OCI-M1 (cell line): ENCODE measurements at places on chromosomes 4 and X.

DNA sequence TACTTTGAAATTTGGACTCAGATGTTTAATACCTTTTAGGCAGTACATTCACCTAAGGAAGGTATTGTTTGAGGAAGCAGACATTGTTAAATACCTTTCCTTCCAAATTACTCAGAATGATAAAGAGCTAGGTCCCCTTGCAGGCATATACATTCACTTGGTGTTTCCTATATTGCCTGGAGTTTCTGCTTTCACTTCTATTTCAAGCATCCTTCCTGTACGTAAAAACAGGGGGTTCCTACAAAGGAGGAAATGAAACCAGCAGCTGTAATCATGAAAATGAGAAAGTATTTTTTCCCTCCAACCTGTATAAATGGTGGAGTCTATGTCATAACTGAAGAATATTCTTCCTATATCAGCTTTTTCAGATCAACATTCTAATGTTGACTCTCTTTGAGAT is 90.4 kb upstream of the RASGEF1B start:
- no peak for DNase-seq

DNA sequence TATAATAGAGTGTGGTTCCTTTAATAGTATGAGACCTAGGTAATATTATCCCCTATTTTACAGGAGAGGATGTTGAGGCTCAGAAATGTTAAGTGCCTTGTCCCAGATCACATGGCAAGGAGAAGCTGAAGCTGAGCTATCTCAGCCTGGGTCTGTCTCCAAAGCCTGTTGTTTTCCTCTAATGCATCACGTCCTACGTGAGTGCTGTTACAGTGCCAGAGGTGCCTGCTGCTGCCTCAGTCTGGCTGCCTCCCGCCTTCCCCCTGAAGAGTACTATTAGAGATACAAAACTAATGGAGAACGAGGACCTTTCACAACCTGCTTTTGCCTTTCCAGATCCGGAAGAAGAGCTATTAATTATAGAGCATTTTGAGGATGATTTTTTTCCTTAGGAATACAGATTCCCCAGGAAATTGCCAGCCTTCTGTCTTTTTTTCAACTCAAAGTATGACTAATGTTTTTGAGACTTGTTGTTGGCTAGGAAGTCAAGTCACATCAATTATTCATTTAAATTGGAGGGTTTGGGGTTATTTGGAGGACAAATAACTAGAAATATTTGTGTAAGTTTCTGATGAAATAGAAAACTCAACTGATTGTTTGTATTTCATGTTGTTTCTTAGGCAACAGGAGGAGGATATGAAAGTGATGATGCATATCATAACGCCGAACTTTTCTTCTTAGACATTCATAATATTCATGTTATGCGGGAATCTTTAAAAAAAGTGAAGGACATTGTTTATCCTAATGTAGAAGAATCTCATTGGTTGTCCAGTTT is 43.9 kb upstream of the MTMR1 start:
- DNase-seq: no peak

DNA sequence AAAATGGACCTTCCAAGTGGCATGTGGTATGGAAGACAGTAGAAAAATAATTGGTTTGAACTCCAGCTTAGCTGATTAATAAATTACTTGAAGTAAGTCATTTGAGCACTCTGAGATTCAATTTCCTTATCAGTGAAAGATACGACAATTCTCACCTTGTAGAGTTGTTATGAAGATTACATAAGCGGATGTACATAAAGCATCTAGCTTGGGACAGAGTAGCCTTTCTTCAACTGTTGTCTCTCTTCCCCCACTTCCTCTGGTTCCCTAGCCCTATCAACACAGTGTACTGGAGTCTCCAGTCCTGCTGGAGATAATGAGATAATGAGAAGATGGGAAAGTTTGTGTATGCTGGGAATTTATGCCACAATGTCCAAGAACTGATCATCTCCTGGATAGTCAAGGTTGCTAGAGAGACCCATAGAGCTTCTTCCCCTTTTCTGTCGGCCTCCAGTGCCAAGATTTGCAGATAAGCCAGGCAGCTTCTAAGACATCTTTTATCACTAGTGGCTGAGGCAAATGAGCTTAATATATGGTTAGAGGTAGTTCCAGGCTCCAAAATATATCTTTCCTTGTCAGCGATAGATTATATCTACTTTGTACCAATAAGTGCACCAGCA is 33.9 kb downstream of the VSIG4 start:
- peak; percentile 82 for DNase-seq

- DNase-seq: no peak
Measured at GRCh38 chr4:17665852-17666251, 51.4 kb downstream of the MED28 start.

GRCh38 chrX:141952603-141953002 is 48.9 kb downstream of the MAGEC1 start:
- no peak for DNase-seq

- DNase-seq: peak; percentile 47
Measured at GRCh38 chr4:161704040-161704439, 459.8 kb downstream of the FSTL5 start.

- no peak for DNase-seq
Measured at GRCh38 chr4:26124753-26125321, 196.0 kb upstream of the RBPJ start.

GRCh38 chr4:183471946-183472708 is 27.7 kb downstream of the CDKN2AIP start:
- peak; percentile 93 for DNase-seq

GRCh38 chrX:46611658-46612362 is 38.2 kb downstream of the CHST7 start:
- DNase-seq: no peak
